Activated CD4-positive, alpha-beta T cell treated with anti-CD3 and anti-CD28 coated beads, Interleukin-2, amount 50 U/mL, for 48 hours (primary cell): ENCODE measurements at places on chromosomes 3 and 15.

- no peak for DNase-seq
Observed at GRCh38 chr3:171948674-171949073, 90.7 kb upstream of the FNDC3B start.

- no peak for DNase-seq
Observed at GRCh38 chr3:39671116-39671515, 138.3 kb upstream of the MYRIP start.

GRCh38 chr15:32667321-32667720 is 25.8 kb downstream of the SCG5 start:
- no peak for DNase-seq

- DNase-seq, result no peak
Observed at GRCh38 chr3:71659864-71660591, 65.2 kb downstream of the EIF4E3 start.

DNA sequence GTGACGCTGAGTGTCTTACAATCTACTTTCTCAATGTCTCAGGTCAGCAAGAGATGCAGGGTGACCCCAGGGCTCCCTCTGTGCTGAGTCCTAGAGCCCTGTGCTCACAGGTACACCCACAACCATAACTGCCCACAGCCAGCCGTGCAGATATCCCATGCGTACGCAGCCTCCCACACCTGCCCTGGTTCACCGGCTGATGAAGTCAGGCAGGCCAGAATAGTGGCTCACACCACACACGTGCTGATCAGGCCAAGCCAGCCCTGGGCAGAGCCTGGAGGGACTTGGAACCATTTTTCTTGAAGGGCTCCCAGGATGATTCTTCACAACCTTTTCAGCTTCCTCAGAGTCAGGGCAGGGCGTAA is 63.6 kb upstream of the RPL32 start:
- no peak for DNase-seq

DNA sequence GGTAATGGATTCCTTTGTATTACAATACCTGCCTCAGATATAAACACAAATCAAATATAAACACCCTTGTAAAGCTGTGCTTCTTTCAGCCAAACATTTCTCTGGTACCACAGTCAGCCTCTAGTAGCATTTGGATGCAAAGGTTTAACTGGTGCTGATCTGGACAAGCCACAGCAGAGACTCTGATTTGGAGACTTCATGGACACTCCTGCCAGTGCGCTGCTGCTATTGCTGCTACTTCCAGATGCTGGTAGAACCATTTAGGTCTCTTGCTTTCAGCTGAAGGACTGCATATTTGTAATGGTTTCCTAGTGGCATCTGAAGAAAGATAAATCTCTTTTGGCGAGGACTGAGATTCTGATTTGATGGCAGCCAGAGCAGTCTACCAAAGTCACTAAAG is 36.9 kb downstream of the NCK1 start:
- DNase-seq, result no peak
